Fibroblast of skin of scalp (primary cell): ENCODE measurements at places on chromosomes 7 and 10.
A peak's percentile ranks its signal among the peaks of the same experiment; 100 is the strongest.

DNA sequence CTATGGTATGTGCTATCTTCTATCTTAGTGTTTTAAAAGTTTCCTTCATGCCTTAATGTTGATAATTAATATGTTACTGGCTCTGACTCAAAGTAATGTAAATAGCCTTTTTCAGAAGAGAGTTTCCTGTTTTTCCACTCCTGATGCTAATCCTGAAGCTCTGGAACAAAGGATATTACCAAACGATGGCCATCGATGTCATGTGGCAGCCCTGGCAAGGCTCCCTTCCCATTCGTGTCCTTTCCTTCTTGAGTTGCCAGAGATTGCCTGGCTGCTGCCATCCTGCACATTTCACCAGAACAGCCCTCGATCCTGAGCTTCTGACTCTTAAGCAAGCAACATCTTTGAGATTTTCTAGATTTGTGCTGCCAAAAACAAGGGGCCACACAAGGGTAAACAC lies 46.0 kb downstream of the RNF133 start:
- DNase-seq = no peak

GRCh38 chr10:132328738-132329137 lies 3.3 kb upstream of the LRRC27 start:
- no peak for DNase-seq

DNA sequence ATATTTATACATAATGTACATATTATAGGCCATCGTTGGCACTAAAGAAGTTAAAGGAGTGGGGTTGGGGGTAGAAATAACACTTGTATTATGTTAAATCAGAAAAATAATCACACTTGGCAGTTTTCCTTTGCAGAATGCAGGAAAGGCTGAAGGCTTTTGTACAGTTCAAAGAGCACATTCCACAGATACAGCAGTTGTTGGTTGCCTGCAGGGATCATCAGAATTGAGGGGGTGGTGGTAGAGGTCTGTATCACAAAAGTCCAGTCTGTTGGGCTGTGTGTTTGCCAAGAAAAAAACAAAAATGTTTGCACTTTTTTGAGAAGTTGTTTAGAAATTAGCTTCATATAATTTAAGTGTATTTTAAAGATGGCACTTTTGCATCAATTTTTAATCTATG lies 231.8 kb upstream of the FOXP2 start:
- no peak for DNase-seq

- no peak for DNase-seq
These were observed 119.3 kb downstream of the SRPK2 start for GRCh38 chr7:105269397-105269796.

DNA sequence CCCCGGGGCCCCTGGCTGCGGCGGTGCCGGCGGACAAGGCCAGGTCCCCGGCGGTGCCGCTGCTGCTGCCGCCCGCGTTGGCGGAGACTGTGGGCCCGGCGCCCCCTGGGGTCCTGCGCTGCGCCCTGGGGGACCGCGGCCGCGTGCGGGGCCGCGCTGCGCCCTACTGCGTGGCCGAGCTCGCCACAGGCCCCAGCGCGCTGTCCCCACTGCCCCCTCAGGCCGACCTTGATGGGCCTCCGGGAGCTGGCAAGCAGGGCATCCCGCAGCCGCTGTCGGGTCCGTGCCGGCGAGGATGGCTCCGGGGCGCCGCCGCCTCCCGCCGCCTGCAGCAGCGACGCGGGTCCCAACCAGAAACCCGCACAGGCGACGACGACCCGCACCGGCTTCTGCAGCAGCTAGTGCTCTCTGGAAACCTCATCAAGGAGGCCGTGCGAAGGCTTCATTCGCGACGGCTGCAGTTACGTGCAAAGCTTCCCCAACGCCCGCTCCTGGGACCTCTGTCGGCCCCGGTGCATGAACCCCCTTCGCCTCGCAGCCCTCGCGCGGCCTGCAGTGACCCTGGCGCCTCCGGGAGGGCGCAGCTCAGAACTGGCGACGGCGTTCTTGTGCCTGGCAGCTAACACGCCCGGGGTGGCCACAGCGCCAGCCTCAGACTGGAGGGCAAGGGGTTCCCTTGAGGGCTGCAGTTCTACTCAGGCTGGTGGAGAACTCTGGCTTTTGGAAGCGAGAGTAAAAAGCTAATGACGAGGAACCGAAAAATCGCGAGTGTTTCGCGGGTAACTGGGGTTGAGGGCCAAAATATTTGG lies 804 bp downstream of the FRAT1 start:
- DNase-seq = peak; percentile 21

DNA sequence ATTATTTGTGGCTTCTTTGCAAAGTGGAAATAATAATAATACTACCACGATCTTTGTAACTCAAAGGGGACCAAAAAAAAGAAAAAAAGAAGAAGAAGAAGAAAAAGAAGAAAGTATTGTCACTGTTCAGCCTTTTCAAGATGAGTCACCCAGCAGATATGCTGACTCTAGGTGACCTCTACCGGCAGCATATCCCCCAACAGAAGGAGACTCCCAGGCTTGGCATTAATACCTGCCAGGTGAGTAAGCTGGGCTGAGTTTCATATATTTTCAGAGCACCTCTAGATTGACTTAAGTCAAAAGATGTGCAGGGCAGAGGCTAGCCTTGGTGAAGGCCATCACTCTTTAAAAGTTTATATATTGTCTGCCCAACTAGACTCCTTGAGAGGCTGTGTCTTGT lies 30.4 kb upstream of the GPR26 start:
- no peak for DNase-seq

DNA sequence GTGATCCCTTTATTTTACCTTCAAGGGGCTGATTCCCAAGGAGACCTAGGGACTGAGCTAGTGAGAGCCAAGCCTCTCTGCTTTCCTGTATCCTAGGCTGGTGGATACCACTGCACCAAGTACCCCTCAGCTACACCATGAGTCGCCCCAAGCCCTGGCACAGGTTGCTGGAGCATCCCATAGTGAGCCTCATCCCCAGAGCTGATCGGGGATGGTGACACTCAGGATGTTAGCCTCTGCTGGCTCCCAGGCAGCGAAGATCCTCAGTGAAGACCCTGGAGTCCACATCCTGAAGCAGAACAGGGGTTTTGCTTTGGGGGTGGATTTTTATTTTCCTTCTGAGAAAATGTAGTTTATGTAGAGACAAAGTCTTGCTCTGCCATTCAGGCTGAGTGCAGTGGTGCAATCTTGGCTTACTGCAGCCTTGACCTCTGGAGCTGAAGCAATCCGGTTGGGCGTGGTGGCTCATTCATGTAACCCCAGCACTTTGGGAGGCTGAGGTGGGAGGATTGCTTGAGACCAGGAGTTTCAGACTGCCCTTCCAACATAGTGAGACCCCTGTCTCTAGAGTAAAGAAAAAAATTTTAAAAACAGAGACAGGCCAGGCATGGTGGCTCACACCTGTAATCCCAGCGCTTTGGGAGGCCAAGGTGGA lies 12.5 kb upstream of the ZNF212 start:
- no peak for DNase-seq

DNA sequence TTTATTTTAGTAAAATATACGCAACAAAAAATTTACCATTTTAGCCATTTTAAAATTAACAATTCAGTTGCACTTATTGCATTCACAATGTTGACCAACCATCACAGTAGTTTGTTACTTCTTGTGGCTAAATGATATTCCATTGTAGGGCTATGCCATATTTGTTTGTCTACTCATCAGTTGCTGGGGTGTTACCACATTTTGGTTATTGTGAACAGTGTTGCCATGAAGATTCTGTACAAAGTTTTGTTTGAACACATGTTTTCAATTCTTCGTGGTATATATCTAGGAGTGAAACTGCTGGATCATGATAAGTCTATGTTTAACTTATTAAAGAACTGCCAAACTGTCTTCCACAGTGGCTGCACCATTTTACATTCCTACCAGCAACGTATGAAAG lies 46.3 kb upstream of the ZNF365 start:
- DNase-seq = peak; percentile 57

DNA sequence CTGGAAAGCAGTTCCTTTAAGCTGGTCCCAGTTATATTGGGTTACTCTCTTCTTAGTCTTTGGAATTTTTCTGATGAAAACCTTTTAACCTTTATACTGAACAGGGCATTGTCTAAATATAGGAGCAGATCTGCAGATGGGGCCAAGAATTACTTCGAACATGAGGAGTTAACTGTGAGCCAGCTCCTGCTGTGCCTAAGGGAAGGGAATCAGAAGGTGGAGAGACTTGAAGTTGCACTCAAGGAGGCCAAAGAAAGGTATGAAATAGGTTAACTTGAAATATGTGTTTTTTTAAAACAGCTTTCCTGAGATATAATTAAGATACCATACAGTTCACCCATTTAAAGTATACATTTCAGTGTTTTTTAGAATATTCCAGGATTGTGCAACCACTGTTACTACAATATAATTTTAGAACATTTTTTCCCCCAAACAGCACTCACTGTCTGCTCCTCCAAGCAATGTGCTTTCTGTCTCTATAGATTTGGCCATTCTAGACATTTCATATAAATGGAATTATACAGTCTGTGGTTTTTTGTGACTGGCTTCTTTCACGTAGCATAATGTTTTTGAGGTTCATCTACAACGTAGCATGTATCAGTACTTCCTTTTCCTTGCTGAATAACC lies 18.9 kb downstream of the OPTN start:
- no peak for DNase-seq

DNA sequence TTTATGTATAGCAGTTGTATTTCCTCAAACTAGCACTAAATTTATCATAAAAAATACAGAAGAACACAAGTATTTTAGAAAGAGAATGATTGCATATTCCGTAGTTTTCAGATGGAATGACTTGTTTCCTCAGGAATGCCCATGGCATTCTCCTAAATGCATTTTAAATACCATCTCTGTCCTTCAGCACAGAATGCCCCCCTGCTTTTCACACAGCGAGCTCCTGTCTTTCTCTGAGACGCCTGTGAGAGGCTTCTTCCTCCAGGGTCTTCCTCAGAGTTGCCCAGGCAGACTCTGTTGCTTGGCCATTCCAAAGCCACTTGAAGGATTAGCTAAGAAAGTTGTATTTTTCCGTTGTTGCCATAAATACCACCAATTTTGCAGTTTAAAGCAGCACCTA lies 10.1 kb downstream of the LANCL2 start:
- DNase-seq = peak; percentile 43

GRCh38 chr7:101935521-101936141 lies 118.2 kb downstream of the CUX1 start:
- DNase-seq = no peak

GRCh38 chr10:3692387-3692999 lies 92.5 kb downstream of the KLF6 start:
- no peak for DNase-seq

DNA sequence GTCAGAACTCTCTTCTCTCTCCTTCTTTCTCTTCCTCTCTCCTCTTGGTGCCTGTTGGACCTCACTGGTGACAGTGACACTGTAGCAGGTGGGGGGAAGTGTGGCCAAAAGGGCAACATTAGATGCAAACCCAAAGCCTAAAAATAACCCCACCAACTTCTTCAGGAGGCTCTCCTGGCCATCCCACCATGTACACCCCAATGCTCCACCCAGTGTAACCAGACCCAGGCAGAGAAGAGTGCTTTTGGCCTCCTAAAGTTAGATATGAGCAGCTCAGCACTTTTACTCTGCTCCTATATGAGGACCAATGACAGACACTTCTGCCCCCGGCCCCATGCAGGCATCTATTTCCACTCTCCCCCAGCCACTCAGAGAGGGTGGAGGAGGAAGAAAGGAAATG lies 5.5 kb downstream of the MYOZ1 start:
- no peak for DNase-seq
